Panc1 (cell line): ENCODE measurements at places on chromosomes 4 and X. TPM values are rescaled to one million over a fixed set of nuclear protein-coding genes. Genes with fewer than 3 reads are reported as not detected.

GRCh38 chr4:156659570-156659969, 312.0 kb downstream of the PDGFC start:
- no peaks in the 10 kb centered on the region for H3K27me3 ChIP-seq
- H3K4me3 ChIP-seq = no peak overlapping the region
- H3K36me3 ChIP-seq = no peaks in the 10 kb centered on the region
- H3K4me1 ChIP-seq = no peaks in the 10 kb centered on the region

DNA sequence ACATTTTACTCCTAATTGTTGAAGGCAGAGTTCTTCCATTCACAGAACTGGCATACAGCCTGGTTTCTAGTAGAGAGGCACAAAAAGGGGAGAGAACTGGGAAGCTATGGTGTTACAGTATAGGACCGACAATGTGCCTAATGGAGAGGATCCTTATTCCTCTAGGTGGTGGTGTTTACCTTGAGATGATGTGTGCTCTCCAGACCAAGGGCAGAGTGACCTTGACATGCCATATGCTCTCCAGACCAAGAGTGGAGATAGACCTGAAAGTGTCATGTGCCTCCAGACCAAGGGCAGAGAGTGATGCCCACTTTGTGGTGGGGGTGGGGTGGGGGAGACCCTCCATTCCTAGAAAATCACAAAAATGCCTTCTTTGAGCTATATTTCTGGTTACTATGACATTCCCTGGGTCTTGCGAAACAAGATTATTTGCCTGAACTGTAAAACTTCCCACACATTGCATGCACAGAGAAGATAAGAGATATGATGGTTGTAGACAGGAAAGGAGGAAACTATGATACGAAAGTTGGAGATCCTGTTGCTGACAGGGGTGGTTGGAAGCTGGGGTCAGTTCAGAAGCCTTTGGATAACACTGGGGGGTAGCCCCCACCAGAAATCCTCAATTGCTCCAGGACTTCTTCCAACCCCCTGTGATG, 119.7 kb downstream of the TEX13C start:
- no peak overlapping the region for H3K4me3 ChIP-seq
- H3K27me3 ChIP-seq = no peaks in the 10 kb centered on the region
- H3K4me1 ChIP-seq = no peaks in the 10 kb centered on the region
- DNase-seq = no peak
- H3K36me3 ChIP-seq = no peaks in the 10 kb centered on the region

The ITGB1BP2 gene
- 1.4 TPM for total RNA-seq

The RASSF6 gene
- 0.15 TPM for total RNA-seq
